ENCODE measurements at places on chromosomes 5 and 9.

DNA sequence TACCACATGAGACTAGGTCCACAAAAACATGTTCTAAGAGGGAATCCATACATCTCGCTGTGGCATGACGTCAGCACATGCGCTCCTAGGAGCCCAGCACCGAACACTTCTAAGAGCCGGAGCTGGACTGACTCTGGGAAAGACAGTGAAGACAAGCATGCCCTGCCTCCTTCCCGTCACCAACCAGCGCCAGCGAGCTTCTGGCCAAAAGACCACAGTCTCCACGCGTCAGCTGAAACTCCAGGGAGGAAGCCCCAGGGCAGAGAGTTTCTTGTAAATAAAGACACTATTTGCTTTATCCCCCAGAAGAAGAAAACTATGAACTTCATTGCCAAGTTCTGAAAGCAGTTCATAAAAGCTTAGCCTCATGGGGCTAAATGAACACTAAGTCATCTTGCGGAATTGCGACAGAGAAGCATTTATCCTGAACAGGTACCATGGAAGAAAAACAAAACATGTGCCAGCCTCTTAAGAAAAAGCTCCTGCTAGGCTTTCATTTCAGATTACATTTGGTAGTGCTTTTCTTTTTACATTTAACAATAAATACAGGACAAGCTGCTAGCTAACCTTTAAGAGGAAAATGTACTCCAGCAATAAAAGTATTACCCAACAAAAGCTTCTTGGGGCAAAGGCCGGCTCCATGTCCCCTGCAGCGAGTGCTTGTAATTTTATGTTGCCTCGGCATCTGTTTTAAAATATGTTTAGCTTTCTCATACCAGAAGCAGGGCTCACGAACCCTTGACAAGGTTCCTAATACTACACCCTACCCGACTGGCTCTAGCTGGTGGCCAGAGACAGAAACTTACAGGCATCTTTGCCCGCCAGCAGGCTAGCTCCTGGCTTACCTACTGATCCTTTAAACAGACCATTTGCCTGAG, 96.5 kb downstream of the PRRT1B start:
- DNase-seq, result no peak

- DNase-seq, result no peak
These were observed 26.4 kb downstream of the SLC6A7 start for GRCh38 chr5:150215979-150216944.

DNA sequence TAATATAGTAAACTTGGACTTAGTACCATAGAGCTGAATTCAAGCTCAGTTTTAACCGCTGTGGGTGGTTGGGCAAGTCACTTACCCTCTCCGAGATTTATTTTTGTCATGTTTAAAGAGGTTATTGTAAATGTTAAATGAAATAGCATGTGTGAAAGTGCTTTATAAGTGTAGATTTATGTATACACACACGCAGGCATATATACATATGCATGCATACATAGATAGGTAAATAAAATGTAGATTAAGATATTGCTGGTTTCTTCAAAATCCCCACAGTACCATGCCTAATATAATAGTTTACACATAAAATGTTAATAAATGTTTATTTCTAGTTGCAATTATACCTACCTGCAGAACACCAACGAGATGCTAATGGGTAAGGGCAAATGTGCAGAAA, 164.5 kb upstream of the EGFLAM start:
- no peak for DNase-seq

GRCh38 chr5:17316970-17317459, 99.6 kb downstream of the BASP1 start:
- DNase-seq, result no peak

GRCh38 chr5:103523319-103523718, 39.3 kb downstream of the NUDT12 start:
- DNase-seq, result no peak

DNA sequence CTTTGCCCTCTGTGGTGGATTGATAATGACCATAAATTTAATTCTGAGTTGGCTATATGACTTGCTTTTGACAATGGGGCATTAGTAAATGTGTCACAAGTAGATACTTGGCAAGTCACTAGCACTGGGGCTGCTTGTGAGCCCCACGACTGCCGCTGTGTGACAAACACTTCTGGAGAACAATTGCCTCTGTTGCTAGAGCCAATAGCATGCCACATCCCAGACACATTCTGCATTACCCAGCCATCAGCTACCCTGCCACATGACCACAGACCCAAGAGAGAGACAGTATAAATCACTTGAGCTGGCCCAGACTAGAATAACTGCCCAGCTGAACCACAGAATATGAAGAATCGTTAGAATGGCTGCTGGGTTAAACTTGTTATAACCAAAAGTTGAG, 753.2 kb upstream of the DMAC1 start:
- no peak for DNase-seq

DNA sequence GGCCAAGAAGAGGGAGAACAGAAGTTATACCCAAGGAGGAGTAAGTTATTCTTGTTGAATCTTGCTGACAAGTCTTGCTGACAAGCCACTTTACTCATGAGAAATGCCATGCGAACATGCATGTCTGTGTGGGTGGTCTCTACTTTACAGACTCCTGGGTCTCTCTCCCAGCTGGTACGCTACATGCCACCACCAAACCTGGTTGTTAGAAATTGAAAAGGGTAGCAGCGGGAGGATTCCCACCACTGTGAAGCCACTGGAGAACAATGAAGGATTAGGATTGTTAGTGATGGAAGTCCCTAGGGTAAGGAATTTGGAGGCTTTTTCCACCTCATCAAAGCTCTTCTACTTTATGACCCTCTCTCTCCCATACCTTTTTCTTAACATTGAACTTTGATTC, 53.6 kb upstream of the GABRB2 start:
- no peak for DNase-seq
